ENCODE measurements at places on chromosomes 2 and 18.

DNA sequence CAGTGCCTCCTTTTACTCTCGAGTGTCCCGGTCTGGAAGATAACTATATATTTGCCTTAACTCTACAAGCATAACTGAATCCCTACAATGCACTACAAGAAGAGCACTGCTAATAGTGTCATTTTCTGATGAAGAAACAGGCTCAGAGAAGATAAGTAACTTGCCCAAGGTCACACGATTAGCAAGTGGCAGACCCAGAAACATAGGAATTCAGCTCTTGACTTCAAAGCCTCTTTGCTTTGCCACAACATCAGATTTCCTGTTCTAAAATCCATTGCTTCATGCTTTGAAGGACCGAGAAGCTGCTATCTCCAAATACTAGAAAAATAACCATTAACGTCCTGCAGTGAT lies 65.6 kb downstream of the HS1BP3 start:
- no peak for DNase-seq

DNA sequence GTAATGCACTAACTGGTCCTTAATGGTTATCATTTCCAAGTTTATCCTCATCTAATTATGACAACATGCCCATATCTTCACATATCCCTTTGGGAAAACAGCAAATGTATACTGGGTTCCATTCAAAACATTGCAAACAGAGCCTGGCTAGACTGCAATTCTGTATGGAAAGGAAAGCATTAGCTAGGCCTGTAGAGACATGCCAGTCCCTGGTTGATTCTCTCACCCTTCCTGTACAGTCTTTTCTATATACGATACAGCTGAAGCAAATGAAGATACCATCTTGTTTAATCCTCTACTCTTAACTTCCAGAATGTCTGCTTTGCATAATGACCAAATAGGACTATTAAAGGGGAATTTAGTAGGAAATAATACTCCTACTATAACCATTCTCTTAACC lies 294.4 kb upstream of the MC4R start:
- DNase-seq: no peak

DNA sequence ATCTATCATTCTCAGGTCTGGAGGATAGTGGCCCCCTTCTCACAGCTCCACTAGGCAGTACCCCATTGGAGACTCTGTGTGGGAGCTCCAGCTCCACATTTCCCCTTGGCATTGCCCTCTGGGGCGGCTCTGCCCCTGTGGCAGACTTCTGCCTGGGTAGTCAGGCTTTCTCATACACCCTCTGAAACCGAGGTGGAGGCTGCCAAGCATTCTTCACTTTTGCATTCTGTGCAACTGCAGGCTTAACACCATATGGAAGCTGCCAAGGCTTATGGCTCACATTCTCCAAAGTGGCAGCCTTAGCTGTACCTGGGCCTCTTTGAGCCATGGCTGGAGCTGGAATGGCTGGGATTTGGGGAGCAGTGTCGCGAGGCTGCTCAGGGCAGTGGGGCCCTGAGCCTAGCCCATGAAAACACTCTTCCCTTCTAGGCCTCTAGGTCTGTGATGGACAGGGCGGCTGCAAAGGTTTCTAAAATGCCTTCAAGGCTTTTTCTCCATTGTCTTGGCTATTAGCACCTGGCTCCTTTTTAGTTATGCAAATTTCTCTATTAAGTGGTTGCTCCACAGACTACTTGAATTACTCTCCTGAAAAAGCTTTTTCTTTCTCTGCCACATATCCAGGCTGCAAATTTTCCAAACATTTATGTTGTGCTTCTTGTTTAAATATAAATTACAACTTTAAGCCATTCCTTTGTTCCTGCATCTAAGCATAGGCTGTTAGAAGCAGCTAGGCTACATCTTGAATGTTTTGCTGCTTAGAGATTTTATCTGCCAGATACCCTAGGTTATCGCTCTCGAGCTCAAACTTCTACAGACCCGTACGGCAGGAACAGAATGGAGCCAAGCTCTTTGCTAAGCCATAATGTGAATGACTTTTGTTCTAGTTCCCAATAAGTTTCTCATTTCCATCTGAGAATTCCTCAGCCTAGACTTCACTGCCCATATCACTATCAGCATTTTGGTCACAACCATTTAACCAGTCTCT lies 206.5 kb downstream of the CPS1 start:
- DNase-seq: no peak

DNA sequence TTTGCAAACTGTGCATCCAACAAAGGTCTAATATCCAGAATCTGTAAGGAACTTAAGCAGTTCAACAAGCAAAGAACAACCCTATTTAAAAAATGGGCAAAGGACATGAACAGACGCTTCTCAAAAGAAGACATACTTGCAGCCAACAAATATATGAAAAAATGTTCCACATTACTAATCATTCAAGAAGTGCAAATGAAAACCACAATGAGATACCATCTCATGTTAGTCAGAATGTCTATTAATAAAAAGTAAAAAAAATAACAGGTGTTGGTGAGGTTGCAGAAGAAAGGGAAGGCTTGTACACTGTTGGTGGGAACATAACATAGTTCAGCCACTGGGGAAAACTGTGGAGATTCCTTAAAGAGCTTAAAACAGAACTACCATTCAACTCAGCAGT lies 126.2 kb downstream of the NAT8 start:
- DNase-seq: no peak

- no peak for DNase-seq
Measured at GRCh38 chr2:178163395-178163794, 30.9 kb upstream of the OSBPL6 start.

GRCh38 chr18:21896732-21897336 lies 156.2 kb downstream of the MIB1 start:
- no peak for DNase-seq

DNA sequence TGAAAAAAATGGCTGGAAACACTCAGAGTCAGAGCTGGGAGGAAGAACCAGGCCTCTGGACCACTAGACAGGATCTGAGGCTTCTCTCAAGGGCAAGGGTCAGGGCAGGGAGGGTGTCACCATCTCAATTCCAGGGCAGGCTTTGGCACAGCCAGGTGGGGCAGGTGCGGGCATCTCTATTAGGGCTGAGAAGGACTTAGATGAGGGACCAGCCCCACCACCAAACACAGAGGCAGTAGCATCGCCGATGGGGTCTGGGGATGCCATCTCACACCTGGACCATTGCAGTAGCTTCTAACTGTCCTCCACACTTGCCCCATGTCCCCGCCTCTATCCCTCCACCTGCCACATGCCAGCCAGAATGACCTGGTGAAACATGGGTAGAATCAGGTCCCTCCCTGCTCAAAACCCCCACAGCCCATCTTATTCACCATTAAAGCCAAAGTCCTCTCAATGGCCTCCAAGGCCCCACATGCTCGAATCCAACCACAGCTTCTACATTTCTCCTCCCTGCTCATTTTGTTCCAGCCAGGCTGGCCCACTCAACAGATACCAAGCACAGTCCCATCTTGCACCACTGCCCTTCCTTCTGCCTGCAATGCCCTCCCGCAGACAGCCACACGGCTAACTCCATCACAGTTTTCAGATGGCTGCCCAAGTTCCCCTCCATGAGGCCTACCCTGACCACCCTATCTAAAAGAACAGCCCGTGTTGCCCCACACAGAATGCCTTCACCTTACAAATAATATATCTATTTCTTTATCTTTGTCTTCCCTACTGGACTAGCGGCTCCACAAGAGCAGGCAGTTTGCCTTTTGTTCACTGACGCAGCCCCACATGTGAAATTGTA lies 177.4 kb downstream of the SMAD2 start:
- DNase-seq: no peak

DNA sequence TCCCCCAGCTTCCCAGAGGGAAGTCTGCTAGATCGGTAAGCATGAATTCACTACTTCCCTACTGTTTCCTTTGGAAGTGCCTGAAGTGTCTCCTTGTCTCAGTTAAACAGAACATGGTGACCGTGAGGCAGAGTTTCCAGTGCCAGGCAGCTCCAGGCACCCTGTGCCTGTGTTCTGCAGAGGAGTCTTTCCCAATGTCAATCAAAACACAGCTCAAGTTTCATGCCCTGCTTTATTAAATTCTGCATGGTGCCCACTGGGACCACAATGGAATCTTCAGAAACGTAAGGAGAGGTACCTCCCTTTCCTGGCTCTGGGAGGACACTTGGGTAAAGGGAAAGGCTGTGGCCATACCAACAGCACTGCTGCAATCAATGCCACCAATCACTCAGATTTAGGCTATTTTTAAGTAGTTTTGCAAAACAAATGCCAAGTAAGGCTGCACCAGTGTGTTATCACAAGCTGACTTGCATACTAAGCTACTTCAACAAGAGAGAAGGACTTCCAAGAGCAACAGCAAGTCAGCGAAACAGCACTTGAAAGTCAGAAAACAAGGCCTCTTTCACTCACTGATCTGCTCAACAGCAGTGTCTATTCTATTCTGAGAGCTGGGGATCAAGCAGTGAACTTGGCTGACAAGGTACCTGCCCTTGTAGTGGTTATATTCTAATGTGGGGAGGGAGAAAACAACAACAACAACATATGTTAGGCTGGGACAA lies 14.9 kb downstream of the LPIN2 start:
- DNase-seq: no peak

DNA sequence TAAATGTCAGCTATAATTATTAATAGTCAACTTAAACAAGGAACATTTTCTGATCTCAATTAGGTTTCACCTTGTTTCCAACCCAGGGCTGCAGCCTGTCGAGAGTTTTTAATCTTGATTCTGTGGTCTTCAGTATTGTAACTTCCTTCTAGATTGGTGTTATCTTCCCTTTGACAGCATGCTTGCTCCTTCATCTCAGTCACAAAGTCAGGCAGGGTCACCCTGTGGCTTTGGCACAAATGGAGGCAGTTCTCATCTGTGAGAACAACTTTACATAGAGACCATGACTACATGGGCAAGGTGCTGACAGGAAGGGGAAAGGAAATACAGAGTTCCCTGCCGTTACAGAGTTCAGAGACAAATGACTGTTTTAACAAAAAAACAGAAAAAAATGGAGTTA lies 50.5 kb downstream of the HNRNPLL start:
- DNase-seq: no peak

DNA sequence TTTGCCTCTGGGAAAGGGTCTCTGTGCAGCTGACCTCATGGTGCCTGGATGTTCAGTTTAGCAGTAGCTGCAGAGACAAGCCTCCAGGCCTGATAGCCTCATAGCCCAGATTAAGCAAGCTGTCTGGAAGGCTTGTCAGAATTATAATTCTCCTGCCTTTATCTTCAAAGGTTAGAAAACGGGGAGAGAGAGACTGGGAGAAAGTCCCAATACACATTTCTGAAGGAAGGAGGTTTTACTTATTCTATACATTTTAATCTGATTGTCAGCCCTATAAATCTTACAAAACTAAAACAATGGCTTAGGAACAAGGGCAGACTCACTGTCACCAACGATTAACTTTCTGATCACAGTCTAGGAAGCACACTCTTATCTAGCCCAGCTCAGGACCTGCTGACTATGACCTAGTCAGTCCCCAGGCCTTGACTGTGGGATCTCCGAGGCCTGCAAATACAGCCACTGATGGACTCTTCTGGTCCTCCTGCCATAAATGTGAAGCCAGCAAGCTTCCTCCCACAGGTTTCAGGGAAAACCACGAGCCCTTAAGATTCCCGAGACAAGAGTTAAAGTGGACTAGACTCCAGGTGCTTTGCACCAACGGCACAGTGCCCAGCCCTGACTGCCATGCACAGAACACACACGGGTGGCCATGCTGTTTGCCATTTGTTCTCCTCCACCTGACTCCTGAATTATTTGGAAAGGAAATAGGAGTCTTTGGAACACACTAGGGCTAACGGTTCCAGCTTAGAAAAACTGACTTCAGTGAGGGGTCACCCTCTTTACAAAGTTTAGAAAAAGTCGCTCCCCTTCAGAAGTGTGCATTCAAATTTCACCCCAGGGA lies 111.4 kb upstream of the SMAD7 start:
- no peak for DNase-seq

DNA sequence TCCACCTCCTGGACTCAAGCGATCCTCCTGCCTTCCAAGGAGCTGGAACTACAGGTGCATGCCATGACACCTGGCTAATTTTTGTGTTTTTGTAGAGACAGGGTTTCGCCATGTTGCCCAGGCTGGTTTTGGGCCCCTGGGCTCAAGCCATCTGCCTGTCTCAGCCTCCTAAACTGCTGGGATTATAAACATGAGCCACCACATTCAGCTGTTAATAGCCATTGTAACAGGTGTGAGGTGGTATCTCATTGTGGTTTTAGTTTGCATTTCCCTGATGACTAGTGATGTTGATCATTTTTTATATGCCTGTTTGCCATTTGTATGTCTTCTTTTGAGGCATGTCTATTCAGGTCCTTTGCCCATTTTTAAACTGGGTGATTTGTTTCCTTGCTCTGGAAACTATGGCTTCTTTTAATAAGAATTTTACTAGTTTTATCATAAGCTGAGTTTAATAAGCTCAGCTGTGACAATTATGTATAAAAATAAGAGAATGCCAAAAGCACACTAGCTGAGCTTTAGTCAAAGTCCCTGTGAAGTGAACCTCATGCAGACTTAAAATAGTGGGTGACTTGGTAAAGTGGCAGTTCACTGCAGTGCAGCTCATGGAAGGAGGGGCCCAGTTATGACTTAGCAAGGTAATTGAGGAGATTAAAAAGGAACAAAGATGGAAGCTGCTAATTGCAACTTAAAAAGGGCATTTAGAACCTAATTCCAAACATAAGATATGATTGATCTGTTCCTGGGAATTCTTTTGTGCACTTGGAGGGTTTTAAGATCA lies 465.1 kb downstream of the TGIF1 start:
- no peak for DNase-seq

DNA sequence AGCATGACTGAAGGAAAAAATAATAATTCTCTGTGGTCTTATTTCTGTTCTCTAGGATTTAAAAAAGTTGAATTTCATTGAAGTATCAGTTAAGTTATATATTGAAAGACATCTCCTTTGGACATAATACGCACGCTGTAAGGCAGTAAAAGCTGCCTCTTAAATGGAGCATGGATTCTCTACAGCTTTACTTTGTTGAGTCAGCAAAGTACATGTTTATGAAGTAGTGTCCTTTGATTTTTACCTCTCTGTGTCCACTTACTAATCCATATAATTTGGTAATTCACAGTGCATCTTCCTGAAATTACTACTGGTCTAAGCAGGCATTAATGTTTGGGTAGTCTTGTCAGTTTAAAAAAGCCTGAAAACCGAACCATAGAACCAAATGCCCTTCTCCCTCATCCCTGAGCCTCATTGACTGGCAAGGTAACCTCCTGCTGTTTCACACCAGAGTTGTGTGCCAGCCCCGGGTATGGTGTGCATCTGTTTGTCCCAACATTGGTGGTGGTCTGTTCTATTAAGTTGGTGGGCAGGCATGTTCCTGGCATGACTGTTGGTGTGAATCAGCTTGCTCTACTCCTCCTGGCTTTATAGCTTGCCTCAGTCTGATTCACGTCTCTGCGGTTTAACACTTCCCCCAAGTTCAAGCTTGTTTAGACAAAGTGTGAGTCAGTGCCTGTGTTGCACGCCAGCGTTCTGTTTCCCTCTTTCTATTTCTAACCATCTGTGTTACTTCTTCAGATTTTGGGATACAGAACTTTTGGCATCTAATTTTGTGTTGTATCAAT lies 71.0 kb upstream of the ITM2C start:
- peak; percentile 61 for DNase-seq

DNA sequence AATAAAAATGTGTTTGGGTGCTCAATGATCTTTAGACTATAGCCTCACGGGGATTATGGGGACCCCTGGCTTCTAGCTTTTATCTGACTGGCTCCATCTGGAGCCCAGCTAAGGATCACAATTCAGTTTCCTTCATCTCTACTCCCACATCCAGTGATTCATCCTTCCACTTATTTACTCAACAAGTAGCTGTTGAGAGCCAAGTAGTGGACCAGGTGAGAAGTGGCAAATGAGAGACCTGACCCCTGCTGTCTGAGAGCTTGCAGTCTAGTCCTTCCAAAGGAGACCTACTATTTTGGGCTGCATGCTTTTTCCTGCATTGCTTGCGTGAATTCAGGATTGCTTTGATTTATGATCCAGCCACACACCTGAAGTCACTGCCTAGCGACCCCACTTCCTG lies 10.7 kb upstream of the DSG3 start:
- DNase-seq: no peak

GRCh38 chr2:8306530-8307351 lies 375.1 kb upstream of the ID2 start:
- no peak for DNase-seq

Data from activated naive CD4-positive, alpha-beta T cell treated with anti-CD3 and anti-CD28 coated beads, Interleukin-2, amount 50 U/mL, for 72 hours (primary cell).